ENCODE measurements at places on chromosomes 3 and 15. TPM values are rescaled to one million over a fixed set of nuclear protein-coding genes. Genes with fewer than 3 reads are reported as not detected.

GRCh38 chr3:152444029-152444641 is 175.4 kb downstream of the MBNL1 start:
- DNase-seq = no peak

- no peak for DNase-seq
These were observed 156.9 kb downstream of the SUCNR1 start for GRCh38 chr3:152030320-152030719.

GRCh38 chr3:24972491-24972890 is 455.6 kb upstream of the RARB start:
- DNase-seq = no peak

DNA sequence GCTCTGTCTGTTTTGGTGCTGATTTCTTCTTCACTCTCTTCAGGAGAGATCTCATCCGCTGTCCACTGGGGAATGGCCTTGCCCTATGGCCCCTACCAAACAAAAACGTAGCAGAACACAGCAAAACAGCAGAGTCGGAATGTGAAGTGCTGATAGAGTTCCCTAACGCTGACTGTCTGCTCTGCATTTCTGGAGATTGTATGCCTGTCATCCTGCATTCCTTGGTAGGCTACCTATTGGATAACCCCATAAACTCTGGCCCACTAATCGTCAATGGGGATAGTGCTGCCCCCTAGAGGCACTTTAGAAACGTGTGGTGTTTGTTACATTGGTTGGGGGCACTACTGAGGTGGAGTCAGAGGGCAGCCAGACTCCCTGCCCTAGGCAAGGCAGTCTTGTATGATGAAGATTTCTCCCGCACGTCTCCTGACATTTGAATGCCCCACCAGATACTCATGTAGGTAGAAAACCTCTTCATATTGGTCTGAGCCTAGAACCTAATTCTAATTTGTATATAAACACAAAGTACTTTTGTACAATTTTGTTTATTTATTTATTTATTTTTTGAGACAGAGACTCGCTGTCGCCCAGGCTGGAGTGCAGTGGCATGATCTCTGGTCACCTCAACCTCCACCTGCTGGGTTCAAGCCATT is 15.6 kb upstream of the MAGEF1 start:
- peak; percentile 65 for DNase-seq

GRCh38 chr3:89017531-89017930 is 89.9 kb upstream of the EPHA3 start:
- DNase-seq = no peak

DNA sequence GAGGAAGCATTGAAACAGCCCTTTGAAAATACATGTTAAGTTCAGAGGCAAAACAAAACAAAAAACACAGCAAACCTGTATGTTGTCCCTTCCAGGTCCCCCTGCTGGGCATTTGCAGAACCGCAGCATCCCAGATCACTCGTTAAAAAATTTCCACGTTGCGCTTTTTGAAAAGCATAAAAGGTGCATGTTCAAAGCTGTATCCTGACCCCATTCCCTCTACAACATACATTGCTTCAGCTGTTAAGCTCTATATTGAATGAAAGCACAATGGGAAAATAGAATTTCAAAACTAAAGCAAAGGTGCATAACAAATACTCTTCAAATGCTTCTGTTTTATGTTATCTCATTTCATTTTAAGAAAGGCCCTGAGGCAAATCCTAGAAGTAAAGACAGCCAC is 328.3 kb downstream of the THSD4 start:
- peak; percentile 46 for DNase-seq

DNA sequence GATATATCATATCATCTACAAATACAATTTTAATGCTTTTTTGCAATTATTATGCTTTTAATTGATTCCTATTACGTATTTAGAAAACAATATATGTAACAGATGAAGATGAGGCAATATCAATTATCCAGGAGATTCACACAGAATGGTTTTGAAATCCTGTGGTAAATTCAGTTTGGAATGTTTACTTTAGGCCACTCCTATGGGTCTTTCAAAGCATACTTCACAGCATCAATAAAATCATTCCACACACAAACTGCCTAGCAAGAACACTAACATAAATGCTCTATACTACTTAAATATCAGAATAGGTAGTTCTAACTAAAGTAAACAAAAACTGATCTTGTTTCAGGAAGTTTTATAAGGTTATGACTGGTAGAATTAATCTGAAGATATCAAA is 90.5 kb downstream of the FAM227B start:
- no peak for DNase-seq

GRCh38 chr3:9013782-9014563 is 50.7 kb upstream of the RAD18 start:
- no peak for DNase-seq

GRCh38 chr3:178676942-178677790 is 140.9 kb downstream of the KCNMB2 start:
- DNase-seq = no peak

- no peak for DNase-seq
These were observed 1129.6 kb downstream of the OTOL1 start for GRCh38 chr3:162626172-162626571.

The PEX5L gene
- polyA plus RNA-seq = 0.70 TPM

The LIPC gene
- 1.1 TPM for polyA plus RNA-seq

The ZNF710 gene
- polyA plus RNA-seq = 10.4 TPM

The TGM4 gene
- not detected for polyA plus RNA-seq

The IL17RC gene
- 34.1 TPM for polyA plus RNA-seq

The SOX14 gene
- polyA plus RNA-seq = not detected
